Stromal cell of bone marrow (primary cell): ENCODE measurements at places on chromosomes 3 and 15.

DNA sequence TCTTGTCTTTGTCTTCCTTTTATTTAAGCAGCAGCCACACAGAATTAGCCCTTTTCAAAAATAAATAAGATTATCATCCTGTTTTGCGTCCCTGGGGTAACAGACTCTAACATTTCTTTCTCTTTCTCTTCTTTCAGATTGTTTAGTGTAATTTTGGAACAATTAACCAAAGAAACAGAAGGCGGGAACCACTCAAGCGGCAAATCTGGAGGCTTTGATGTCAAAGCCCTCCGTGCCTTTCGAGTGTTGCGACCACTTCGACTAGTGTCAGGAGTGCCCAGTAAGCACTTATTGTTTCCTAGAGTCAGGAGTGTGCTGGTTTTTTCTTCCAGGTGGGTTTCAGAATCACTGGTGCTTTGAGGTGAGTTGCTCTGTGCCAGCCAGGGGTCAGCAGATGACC is 165.6 kb downstream of the CACNA1D start:
- no peak for DNase-seq

GRCh38 chr3:185207931-185208746 is 45.7 kb downstream of the EHHADH start:
- no peak for DNase-seq

GRCh38 chr3:60935709-60936108 is 315.5 kb downstream of the FHIT start:
- peak; percentile 28 for DNase-seq

GRCh38 chr3:106088304-106088703 is 219.5 kb upstream of the CBLB start:
- no peak for DNase-seq

- no peak for DNase-seq
Observed at GRCh38 chr3:143511174-143511879, 336.9 kb downstream of the SLC9A9 start.

- DNase-seq, result no peak
Observed at GRCh38 chr3:25907081-25907480, 117.2 kb downstream of the OXSM start.

- DNase-seq, result no peak
Observed at GRCh38 chr3:125461896-125462295, 58.1 kb downstream of the SNX4 start.

GRCh38 chr3:120642368-120642948 is 39.6 kb downstream of the HGD start:
- DNase-seq, result peak; percentile 21

DNA sequence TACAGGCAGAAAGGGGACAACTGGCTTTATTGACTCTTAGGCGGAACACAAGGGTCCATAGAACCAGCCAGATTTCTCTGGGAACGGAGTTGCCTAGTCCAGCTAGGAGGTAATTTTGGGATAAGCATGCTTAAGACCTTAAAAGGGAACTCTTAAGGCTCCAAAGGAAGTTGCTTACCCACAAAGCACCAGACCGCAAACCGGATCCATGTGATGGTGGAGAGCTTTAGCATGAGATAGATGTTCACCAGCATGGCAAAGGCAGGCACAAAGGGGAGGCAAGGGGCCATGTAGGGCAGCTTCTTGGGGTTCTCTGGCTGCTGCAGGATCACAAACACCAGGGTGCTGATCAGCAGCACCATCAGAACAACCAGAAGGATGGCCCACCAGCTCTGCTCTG is 61.4 kb downstream of the CLDN11 start:
- DNase-seq, result no peak

DNA sequence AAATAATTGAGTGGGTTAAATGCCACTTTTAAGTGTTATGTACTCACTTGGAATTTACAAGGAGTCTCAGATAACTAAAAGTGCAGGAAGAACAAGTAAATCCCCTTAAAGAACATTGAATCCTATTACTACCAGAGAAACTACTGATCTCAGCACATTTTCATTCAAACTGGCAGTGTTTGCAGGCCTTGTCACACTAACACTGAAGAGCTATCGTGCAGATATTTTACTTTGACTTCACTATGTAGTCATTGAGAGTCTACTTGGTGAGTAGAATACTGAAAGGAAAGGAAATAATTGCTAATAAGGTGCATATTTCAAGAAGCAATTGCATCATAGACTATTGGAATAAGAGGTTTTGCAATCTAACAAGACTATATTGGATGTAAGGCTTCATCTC is 721.4 kb upstream of the CBLB start:
- DNase-seq, result no peak

DNA sequence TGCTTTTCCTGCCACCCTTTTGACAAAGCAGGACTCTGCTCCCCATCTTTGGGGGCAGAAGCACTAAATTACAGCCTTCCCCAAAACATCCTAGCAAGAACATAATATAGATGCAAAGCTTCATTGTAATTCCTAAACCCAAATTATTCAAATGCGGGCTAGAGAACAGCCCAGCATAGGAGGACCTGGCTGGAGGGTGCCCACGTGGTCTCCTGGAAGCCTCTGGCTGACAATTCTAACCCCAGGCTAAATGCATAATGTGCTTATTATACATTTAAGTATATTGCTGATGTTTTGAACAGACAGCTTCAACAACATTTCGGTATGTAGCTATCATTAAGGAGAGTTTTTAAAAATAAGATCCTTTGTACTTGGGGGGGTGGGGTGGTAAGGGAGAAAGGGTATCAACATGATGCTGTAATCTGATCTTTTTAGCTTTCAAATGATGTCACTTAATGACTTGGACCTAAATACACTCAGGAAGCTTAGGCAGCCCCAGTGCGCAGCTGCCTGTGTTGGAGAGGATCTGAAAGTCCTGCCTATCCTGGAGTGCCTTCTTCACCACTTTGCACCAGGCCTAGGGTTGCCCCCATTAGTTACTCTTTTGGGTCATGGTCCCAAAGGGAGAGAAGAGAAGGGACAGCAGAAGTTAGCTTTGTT is 57.2 kb upstream of the USP3 start:
- no peak for DNase-seq

DNA sequence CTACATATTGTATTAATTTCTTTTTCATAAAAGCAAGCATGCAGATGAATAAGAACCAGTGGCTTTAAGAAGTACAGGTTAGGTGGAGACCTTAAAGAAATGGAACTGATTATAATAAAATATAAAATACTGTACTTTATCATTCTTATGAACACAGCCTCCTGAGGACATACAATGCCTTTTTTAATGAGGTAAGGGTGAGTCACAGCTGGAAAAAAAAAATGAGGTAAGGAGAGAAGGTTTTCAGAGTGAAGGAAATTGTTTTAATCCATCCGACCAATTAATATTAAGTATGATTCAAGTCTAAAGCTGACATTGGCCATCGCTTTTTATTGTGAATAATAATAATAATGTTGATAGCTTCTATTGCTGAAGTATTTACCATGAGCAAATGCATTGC is 170.3 kb upstream of the SOX2 start:
- no peak for DNase-seq

GRCh38 chr3:174758943-174759342 is 100.2 kb upstream of the NAALADL2 start:
- DNase-seq, result no peak

DNA sequence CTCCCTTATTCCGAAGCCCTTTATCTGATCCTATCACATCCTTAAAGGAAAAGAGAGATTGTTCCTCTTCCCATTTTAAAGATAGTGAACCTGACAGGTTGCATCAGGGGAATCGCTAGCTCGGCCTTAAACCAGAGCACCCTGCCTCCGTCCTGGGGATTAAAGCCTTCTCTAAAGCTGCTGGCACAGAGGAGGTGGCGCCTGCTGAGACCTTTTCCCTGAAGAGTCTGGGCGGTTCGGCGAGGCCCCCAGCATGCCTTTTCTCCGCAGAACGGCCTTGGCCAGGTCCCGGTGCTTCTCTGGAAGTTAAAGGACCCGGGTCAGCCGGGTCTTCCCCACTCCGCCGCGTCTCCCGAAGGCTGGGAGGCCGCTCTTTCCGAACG is 593 bp downstream of the FAM219B start:
- DNase-seq, result no peak

DNA sequence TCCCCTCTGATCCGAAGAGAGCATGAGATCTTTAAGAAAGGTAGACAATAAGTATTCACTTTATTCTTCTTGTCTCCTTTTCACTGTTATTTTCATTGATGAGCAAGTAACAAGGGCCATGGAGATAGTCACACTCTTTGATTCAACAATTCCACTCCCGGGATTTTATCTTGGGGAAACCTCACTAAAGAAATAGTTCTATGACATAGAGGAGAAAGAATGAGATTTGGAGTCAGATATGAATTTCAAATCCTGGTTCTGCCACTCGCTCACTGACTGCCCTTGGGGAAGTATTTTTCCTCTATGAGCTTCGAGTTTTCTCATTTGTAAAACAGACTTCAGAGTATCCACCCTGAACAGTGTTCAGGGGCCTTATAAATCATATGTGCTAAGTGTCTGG is 514.6 kb downstream of the NLGN1 start:
- DNase-seq, result no peak

DNA sequence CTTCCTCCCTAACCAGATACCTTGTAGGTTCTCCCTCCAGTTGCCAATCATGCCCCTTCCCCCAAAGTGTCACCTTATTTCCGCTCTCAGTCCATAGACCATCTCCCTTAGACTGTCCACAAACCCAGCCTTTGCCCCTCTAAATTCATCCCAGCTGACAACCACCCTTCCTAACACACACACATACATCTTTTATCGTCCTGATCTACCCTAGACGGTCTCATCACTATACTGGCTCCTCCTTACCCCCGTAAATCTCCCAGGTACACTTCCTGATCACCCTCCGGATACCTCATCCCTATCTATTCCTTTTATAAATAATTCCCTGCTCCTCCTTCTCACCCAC is 828 bp downstream of the THOC7 start:
- DNase-seq, result no peak

DNA sequence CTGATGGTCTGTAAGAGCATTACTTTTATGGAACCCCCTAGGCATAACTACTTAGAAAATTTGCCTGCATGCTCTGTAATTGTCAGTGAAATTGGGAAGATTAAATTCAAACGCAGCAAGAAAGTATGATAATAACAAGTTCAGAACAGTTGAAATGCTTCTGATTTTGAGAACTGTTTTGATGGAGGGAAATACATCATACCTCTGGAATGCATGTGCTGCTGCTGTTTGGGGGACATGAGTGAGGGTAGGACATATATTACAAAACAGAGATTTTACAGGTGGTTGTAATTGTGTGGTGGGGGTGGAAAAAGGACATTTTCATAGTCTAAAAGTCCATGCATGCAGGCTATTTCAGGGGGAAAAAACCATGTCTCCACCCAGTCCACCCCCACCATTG is 135.0 kb upstream of the DPH6 start:
- DNase-seq, result no peak

- DNase-seq, result no peak
Observed at GRCh38 chr3:179083977-179084376, 12.4 kb upstream of the ZMAT3 start.

- DNase-seq, result peak; percentile 16
Observed at GRCh38 chr3:52193065-52193464, 4.9 kb upstream of the ALAS1 start.

GRCh38 chr15:71201477-71201876 is 86.2 kb downstream of the THSD4 start:
- DNase-seq, result no peak

GRCh38 chr3:65098400-65098799 is 410.6 kb upstream of the ADAMTS9 start:
- no peak for DNase-seq

DNA sequence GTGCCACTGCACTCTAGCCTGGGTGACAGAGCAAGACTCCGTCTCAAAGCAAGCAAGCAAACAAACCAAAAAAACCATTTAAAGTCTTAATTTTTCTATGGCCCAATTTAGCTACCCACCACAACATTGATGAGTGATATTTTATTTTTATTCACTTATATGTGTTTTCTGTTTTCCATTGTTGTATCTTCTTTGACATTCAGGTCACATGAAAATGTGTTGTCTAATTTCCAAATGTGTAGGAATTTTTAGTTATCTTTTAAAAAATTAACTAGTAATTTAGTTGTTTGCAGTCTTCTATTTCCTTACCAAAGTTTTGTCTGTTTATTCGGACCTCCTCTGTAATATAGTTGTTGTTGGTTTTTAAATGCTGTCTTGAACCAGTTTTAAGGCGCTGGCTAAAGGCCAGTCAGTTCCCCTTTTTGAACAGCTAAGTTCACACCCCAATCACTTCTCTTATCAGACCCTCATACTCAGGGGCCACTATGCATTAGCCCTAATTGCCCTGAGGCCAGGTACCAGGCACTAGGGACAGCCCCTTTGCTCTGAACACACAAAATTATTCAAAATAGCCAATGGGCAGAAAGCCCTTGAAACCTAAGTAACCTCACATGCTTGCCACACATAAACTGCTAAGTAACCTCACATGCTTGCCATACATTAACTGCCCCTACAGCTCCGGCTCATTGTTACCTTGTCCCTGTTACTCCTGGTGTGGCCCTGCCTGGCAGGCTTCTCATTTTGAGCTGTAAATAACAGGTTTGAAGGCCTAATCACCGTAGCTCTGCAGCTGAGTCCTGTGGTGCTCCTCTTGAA is 4.3 kb upstream of the CCR4 start:
- no peak for DNase-seq

GRCh38 chr3:10365791-10366190 is 44.9 kb upstream of the SEC13 start:
- DNase-seq, result no peak

DNA sequence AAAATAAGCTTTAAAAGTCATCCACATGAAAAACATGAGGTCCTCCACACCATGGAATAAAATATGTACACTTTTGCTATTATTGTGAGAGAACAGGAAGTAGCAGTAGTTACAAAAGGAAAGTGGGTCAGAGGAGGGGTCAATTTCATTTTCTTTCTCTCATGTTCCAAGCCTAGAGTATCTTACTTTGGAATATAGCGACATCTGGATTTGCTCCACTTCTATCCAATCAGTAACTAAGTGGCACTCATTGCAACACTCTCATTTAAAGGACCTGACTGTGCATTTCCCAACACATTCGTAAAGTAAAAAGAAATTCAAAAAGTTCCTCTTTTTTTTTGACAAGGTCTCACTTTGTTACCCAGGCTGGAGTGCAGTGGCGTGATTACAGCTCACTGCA is 637.3 kb downstream of the TUSC7 start:
- DNase-seq, result no peak

DNA sequence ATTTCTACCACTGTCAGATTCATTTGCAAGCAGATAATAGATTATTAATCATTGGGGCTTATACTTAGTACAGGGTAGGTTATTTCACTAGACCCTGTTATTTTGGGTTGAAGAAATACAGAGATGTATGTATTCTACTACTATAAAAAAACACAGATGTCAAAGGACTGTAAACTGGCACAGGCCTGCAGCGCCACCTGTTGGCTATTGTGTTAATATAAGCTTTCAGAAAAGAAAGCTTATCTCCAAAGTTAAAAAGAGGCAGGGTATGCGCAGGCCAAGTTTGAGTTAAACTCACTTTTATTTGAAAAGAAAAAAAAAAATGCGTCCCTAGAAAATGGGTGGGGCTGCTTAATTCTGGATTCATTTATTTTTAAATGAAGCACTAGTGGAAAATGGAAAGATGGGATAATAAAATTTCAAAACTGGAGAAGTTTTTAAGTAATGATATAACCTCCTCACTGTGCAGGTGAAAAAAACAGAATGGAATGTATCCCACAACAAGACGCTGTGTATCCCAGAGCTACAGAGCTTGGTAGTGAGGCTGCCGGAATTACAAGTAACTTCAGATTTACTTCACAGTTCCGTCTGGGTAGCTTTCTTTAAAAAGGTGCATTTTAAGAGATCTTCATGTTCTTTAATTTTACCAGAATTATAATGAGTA is 407.2 kb upstream of the TGFBR2 start:
- DNase-seq, result peak; percentile 43

GRCh38 chr3:109269577-109270275 is 46.6 kb downstream of the DPPA2 start:
- no peak for DNase-seq

GRCh38 chr15:93706495-93707292 is 524.7 kb upstream of the MCTP2 start:
- no peak for DNase-seq

- DNase-seq, result no peak
Observed at GRCh38 chr15:52414936-52415335, 113.7 kb downstream of the MYO5A start.
